ENCODE measurements at places on chromosomes 12 and 14.

GRCh38 chr14:74261288-74261687, 22.0 kb downstream of the VSX2 start:
- DNase-seq = no peak

DNA sequence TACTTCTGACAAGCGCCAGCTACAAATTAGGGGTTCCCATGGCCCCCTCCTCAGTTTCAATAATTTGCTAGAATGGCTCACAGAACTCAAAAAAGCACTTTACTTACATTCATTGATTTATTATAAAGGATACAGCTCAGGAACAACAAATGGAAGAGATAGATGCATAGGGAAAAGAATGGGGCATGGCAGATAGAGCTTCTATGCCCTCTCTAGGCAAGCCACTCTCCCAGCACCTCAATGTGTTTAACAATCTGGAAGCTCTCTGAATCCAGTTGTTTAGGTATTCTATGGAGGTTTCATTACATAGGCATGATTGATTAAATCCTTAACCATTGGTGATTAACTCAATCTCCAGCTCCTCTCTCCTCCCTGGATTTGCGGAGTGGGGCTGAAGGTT, 184.5 kb upstream of the DAAM1 start:
- no peak for DNase-seq

GRCh38 chr12:13090054-13090453, 13.4 kb downstream of the GSG1 start:
- DNase-seq = no peak

- DNase-seq = no peak
These were observed 63.7 kb upstream of the GSC start for GRCh38 chr14:94833633-94834032.
